ENCODE measurements at places on chromosomes 5 and 9.

DNA sequence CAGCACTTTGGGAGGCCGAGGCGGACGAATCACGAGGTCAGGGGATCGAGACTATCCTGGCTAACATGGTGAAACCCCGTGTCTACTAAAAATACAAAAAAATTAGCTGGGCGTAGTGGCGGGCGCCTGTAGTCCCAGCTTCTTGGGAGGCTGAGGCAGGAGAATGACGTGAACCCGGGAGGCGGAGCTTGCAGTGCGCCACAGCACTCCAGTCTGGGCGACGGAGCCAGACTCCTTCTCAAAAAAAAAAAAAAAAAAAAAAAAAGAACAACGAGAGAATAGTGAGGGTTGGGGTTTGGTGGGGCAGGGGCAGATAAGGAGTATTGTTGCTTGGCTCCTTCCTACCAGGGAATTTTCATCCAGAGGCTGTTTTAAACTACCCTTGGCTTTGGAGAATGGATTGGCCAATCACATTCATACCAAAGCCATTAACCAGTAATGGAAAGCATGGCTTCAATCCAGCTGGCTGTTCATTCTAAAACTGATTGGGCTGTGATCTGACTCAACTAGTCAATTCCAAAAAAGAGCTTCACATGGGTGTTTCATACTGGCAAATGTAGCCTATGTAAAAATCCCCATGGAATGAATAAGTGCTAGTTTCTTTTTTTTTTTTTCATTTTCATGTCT is 64.4 kb downstream of the PLCXD3 start:
- DNase-seq, result no peak
- no peaks in the 10 kb centered on the region for H3K36me3 ChIP-seq
- H3K4me1 ChIP-seq, result no peaks in the 10 kb centered on the region
- H3K4me3 ChIP-seq, result no peak overlapping the region
- no peak overlapping the region for H3K27ac ChIP-seq

DNA sequence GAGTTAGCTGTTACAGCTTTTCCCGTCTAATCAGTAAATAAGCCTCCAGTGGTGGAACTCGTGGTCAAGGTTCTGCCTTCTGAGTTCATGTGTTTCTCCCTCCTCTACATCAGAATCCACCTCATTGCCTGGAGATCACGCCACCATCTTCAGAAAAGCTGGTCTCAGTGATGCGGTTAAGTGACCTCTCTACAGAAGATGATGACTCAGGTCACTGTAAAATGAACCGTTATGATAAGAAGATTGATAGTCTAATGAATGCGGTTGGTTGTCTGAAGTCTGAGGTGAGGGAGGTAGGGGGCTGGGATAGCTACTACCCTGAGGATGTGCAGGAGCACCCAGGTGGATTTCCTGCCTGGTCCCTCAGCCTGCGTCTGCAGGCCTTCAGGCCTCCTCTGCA is 13.3 kb downstream of the ODF2 start:
- H3K4me3 ChIP-seq, result no peak overlapping the region
- H3K36me3 ChIP-seq, result peaks cover 11% of the 10 kb centered on the region
- DNase-seq, result no peak
- no peaks in the 10 kb centered on the region for H3K4me1 ChIP-seq
- H3K27me3 ChIP-seq, result no peaks in the 10 kb centered on the region

DNA sequence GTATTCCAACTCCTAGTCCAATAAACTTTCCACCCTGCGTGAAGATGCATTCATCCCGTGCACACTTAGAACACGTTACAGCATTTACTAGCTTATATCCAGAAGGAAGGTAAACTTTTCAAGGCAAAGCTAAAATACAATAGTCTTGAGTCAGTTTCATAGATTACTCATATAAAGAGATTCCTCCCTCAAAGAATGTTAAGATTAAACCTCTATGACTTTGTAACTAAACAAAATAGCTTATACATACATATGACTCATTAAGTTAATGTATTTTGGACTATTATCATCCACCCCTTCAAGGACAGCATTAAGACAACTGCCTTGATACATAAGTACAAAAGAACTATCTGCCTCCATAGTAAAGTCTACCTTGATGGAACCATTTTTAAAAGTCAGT is 36.1 kb downstream of the TLE1 start:
- no peaks in the 10 kb centered on the region for H3K27me3 ChIP-seq
- H3K4me1 ChIP-seq, result no peaks in the 10 kb centered on the region
- no peak overlapping the region for H3K4me3 ChIP-seq
- no peak for DNase-seq

GRCh38 chr9:136180586-136180985 is 24.3 kb downstream of the LHX3 start:
- H3K36me3 ChIP-seq, result no peaks in the 10 kb centered on the region
- DNase-seq, result no peak
- peaks cover 5% of the 10 kb centered on the region for H3K27me3 ChIP-seq

All from activated T-helper 1 cell treated with anti-CD3 and anti-CD28 coated beads, Interleukin-12 subunit alpha, Interleukin-12 subunit beta, Interleukin-2, Interleukin-4 antibody, amounts not matched to agents 30 ng/mL and 10 ng/mL and 1 ng/mL, durations not matched to agents 14 hours and 24 hours and 36 hours (primary cell).